Activated naive CD4-positive, alpha-beta T cell treated with anti-CD3 and anti-CD28 coated beads, Interleukin-2, amount 50 U/mL, for 72 hours (primary cell): ENCODE measurements at places on chromosomes 12 and 14.

DNA sequence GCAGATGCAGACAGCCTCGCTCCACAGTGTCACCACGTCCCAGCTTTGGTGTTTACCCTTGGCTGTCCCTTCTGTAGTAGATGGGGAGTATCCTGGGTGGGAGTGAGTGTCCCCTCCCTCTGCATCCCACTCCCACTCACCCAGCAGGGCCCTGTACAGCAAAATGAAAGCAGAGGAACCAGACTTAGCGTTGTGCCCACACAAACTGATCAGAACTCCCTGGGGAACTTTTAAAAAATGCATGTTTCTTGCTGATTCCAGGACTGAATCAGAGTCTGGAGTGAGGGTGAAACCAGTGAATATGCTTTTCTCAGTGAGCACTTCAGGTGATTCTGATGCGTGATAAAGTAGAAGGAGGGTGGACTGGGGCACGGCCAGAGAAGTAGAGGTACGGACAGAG, 2.9 kb downstream of the ACVRL1 start:
- no peak for DNase-seq

DNA sequence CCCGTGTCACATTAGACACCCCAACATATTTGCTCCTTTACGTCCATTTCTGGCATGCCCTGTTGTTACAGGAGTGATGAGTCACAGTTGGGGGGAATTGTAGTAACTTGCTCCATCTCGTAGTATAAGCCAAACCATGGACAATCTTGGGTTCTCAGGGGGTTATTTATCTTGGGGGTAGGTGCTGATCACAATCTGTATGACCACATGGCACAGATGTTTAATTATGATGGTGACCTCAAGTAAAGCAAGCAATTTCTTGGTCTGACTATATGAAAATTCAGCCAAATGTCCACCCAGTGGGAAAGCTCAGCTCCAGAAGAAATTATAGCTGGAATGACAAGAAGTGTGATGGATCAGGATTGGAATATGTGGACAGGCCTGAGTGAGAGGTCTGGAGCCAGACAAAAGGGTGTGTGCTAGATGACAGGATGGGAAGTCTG, 32.1 kb upstream of the STON2 start:
- DNase-seq = no peak

DNA sequence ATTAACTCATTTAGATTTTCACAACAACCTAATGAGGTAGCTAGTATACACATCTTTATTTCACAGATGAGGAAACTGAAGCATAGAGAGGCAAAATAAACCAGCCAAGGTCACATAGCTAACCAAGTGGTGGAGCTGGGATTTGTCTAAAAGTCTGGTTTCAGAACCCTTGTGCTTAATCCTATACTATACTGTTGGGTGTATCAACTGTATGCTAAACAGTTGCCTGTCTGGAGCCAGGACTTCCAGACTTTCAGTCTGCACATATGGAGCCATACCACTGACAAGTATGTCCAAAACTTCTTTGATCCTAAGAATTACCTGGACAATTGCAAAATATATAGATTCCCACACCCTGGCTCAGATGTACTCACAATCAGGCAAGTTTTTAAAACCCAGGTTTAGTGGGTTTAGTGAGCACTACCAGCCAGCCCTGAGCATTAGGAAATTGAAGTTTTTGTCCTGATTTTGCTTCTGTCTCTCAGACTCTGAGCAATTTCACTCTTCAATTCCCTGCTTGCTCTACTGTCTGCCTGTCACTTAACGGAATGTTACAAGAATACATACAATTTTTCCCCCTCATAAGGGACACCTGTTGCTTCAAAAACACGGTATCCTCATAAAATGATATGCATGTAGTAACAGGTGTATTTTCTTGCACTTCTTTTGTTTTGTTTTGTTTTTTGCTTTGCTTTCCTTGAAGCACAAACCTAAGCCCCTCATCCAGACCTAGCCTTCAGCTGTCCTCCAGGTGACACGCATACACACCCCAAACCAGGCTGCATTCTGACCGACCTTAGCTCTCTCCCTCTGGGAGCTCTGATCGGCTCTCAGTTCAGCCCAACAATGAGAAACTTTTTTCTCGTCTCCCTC, 9.6 kb upstream of the SALL2 start:
- no peak for DNase-seq

GRCh38 chr14:94717808-94718207, 52.1 kb downstream of the GSC start:
- DNase-seq = no peak

DNA sequence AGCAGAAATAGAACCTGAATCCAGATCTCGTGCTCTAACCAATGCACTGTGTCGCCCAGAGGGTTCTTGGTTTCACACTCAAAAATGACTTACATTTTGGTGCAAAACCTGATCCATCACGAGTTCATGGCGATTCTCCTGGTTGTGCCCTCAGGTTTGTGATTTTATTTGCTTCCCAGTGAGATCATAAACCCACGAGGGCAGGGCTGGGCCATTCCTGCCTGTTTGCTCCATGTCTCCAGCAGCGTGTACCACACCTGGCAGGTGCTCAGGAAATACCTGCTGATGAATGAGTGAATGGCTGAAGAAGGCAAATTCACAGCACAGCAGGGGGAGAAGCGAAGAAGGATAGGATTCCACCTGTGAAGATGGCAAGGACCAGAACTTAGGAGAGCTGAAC, 9.4 kb downstream of the ACACB start:
- DNase-seq = no peak
